ENCODE measurements at places on chromosomes 2 and 18. TPM values are rescaled to one million over a fixed set of nuclear protein-coding genes. Genes with fewer than 3 reads are reported as not detected.

Gene FLACC1
- not detected for total RNA-seq

Gene IRS1
- total RNA-seq: 15.2 TPM

Gene UPP2
- not detected for total RNA-seq

Gene RNU2-63P
- total RNA-seq: not detected

Gene SMCHD1
- total RNA-seq: 14.4 TPM

Gene CROCC2
- not detected for total RNA-seq

Gene FNDC4
- 4.0 TPM for total RNA-seq
